ENCODE measurements at places on chromosomes 5 and 9.

DNA sequence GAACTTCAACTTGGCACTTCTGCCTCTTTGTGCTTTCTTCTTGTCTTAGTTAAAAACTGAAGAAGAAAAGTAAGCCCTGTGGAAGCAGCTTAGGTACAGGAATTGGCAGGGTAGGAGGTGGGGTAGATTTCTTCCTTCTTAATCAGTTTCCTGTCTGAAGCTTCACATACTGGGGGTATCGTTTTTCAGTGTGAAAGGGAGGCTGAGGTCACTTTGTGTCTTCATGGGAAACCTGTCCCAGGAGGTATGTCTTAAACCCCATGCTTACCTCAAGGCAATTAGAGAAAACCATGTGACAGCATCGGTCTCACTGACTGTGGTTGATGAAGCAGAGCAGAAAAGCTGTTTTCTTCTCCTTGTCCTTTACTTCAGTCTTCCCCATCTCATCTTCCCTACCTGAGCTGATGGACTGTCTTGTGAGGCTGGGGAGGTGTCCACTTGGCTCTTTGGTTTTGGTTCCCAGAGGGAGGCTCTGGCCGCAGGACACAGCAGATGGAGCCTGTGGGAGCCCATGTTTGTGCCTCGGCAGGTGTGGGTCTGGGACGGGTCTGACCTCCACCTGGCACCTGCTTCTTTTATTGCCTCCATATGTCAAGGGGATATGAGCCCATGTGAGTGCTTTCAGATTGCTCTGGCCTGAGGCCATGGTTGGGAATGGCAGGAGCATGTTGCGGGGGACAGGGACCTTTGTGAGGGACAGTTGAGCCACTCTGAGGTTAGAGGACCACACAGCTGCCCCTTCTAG, 47.0 kb downstream of the SH3GL2 start:
- DNase-seq = no peak

- DNase-seq = no peak
Measured at GRCh38 chr9:103281126-103281525, 286.0 kb downstream of the CYLC2 start.

DNA sequence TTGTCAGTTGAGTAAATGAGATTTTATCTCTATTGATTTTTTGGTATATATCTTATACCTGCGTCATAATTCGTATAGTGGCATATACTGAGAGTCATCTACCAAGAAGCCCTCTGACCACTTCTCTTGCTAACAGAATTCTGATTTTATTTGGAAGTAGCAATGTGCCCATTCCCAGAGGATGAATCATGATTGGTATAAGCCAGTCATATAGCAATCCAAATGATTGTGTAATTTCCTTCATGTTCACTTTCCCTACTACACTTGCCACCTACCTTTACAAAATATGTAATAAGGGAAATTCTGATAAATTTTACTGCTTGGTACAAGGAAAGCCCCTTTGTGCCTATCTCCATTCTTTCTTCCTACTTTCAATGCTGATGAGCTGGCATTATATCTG, 16.1 kb upstream of the ZNF462 start:
- no peak for DNase-seq

GRCh38 chr5:119318256-119318894, 37.4 kb upstream of the TNFAIP8 start:
- DNase-seq = no peak

GRCh38 chr5:129431406-129431805, 28.7 kb upstream of the ADAMTS19 start:
- DNase-seq = no peak

DNA sequence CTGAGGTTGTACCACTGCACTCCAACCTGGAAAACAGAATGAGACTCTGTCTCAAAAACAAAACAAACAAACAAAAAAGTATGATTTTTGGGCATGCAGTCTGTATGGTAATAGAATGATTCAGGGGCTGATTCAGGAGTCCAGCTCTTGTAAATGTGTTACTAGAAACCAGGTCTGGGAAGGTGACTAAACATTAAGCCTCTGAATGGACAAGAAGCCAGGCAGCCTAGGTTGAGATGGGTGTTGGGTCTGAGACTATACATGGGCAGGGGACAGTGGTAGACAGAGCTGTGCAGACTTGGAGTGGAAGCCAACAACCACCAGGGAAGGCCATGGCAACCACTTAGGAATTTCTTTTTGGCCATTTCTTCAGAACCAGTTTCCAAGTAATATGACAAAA, 64.9 kb upstream of the TLE1 start:
- DNase-seq = no peak

DNA sequence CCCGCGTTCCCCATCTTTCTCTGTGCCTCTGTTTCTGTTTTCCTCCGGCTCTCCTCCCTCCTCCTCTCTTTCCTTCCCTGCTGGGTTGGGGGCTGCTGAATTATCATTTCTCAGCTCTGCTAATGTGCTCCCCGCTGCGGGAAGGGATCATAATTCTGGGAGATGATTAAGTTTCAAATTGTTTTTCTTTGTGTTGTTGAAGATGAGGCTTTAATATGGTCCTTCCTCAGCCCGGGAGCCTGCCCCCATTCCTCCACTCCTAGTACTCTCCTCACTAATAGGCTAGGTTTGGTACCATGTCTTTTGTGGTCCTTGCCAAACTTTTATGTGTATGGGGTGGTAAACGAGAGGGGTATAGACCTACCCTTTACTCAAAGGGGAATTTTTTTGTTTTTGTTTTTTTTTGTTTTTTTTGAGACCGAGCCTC, 5.7 kb upstream of the PCDH1 start:
- DNase-seq = no peak

DNA sequence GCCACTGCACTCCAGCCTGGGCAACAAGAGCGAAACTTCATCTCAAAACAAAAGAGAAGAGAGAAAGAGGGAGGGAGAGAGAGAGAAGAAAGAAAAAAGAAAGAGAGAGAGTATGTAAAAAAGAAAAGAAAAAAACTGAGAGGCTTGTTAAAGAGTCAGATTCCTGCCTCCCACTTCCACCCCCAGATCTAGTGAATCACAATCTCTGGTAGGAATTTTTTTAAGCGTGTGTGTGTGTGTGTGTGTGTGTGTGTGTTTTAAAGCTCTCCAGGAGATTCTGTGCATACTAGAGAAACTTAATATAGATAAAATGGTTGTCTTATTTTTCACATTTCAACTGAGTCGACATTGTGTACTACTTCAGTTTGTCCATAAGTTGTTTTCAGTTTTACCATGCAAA, 32.0 kb downstream of the SAR1B start:
- DNase-seq = no peak

DNA sequence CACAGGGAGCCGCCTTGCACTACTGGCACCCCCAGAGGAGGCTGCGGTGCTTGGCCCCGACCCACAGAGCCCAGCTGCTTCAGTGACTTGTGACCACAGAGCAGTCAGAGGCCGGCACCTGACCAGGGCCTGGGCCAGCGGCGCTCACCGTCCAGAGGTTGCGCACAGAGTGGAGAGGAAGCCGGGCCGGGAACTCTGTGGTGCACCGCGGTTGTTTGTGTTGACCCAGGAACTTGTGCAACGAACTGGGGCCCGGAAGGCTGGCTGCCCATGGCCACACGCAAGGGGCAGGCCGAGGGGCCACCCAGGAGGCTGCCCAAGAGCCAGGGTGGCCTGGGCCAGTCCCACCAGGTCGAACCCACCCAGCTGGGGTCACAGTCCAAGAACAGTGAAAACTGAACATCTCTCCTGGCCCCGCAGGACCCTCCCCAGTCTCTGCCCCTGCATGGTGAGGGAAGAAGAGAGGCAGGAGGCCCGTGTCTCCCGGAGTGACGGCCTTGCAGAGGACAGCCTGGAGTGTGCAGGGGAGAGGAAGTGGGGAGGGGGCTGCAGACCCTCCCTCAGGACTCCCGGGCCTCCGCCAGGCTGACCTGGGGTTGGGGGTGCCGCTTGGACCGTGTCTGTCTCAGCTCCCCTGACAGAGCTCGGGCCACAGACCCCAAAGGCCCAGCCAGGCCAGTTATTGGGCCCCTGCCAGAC, 42.8 kb upstream of the EGFL7 start:
- peak; percentile 86 for DNase-seq

DNA sequence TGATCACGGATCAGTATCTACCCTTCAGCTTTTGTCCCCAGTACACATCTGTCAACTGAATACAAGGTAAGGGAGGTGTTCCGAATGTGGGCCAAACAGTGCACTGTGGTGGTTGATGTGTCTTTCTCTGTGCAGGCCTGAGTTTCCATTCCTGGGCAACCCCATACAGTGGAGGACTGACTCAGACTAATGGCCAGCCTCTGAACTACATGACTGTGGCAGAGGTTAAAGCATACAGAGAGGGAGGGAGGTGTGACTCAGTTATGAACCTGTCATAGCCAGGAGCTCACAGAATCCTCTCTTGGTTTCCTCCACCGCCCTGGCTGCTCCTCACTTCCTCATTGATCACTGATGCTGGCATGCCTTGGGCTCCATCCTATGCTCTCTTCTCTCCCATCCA, 136.4 kb upstream of the TAS2R1 start:
- no peak for DNase-seq

- DNase-seq = no peak
Measured at GRCh38 chr9:18869725-18870124, 163.3 kb downstream of the SAXO1 start.

DNA sequence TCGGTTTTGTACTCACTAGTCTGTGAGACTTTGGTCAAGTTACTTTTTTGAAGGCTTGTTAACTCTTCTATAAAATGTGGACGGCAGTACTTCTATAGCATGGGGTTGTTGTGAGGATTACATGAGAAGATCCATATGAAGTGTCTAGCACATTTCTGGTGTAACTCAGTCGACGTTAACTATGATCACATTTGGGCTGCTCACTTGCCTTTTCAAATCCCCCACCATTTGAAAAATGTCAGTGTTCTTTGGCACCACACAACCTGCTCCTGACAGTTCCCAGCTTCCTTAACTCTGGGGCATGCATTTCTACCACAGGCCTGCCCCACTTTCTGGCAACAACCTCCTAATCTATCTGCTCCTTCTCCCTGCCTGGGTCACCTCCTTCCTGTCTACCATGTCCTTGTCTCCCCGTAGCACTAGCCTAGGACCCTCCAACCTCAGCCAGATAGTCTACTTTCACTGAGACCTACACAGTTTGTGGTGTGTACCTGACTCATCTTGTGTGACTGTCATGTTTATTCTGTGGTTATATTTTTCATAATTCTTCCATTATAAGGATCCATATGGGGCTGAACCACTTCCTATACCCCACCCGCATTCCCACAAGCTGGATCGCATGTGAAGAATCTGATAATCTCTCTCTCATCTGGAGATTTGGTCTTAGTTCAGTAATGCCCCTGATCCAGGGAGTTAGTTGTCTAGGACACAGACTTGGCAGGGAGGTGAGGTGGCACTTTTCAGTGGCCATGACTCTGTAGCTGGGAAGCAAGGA, 30.2 kb upstream of the BASP1 start:
- no peak for DNase-seq

DNA sequence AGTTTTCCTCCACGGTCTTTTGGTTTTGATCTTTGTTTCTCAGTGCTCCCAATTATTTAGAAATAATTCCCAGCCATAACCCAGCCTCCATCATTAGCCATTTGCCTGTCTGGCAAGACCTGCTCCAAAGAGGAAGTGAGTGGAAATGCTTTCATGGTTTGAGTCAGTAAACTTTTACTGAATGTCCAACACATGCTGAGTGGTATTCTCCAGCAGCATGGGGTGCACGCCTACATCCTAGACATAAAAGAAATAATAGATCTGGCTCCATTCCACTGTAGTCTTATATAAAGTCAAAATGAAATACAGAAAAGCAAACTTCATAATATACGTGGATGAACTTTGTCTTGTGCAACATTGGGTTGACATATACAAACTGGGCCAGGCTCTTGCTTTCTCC, 757.2 kb downstream of the TLE1 start:
- DNase-seq = no peak

- no peak for DNase-seq
Measured at GRCh38 chr5:145811834-145812625, 23.1 kb downstream of the PRELID2 start.

- DNase-seq = peak; percentile 69
Measured at GRCh38 chr9:211557-211956, 3.1 kb upstream of the DOCK8 start.

DNA sequence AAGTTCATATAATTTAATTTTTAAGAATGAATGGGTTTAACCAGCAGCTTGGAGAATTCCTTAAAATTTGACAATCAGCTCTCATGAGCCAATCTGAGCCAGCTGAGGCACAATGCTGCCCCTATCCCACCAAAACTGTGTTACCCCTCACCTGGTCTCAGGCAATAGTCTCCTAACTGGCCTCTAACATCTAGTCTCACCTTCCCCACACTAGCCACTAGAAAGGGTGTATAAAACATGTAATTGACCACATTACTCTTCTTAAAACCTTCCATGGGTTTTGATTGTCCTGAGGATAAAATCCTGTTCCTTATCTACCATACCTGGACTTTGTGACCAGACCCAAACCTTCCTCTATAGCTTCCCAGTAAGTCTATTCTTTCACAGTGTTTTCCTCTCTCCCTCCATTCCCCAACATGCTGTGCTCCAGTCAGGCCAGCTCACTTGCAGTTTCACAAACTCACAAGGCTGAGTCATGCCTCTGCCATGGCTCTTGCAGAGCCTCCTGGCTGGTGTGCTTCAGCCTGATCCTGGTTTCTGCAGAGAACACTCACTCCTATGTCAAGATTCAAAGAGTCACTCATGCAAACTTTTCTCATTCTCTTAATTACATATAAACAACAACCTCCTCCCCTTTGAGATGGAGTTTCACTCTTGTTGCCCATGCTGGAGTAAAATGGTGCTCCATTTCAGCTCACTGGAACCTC, 16.0 kb upstream of the ZCCHC7 start:
- DNase-seq = no peak

GRCh38 chr5:138603249-138603920, 28.2 kb upstream of the HSPA9 start:
- DNase-seq = no peak

GRCh38 chr5:124996764-124997077, 250.3 kb upstream of the ZNF608 start:
- DNase-seq = no peak

DNA sequence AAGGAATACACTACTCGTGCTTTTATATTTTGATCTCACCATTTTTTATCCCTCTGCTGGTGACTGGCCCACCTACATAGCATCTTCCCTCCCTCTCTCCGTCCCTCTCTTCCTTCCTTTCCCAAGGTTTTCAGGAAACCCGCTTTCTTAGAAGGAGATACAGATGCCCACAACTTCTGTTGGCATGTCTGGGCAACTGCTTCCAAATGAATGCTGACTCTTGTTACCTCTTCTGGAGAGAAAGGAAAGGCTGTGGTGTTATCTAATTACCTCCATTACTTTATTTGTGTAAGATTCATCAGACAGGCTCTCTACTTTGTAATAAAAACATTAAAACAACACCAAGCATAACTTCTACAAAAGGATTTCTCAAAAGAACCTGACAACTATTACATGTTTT, 20.2 kb downstream of the FANCC start:
- no peak for DNase-seq

GRCh38 chr9:34664281-34665066, 2.0 kb upstream of the CCL27 start:
- peak; percentile 90 for DNase-seq
